DMS53 (cell line): ENCODE measurements at places on chromosomes 12 and 14.

DNA sequence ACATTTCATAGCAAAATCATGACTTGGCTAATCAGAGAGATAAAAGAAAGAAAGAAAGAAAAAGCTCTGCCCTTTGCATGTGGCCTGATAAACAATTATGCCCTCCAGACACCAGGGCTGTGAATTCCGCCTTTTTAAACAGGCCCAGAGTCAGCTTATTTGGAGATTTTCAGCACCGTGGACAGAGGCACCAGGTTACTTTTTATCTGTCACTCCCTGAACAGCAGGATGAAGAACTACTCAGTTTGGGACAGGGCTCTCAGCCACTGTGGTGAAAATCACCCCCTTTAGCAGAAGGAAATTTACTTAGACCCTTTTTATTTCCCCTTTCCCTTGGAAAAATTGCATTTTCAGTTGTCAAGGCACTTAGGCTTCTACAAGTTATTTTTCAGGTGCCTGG lies 359.9 kb downstream of the NRXN3 start:
- peak; percentile 15 for DNase-seq

DNA sequence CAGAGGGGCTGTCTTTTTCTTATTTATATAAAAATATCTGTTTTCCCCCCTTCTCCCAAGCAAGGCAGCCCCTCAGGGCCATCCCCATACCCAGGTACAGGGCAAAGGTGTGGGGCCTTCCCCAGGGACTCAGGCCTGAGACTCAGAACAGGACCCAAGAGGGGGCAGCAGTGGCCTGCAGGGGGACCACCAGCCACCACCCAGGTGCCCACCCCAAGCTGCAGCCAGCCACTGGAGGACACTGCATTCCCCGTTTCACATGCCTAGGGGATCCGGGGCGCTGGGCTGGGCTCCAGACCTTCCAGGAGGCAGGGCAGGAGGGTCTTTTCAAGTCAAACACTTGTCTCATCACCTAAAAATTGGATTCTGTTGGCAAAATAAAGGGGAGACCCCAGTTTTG lies 83.3 kb downstream of the SCARB1 start:
- no peak for DNase-seq

DNA sequence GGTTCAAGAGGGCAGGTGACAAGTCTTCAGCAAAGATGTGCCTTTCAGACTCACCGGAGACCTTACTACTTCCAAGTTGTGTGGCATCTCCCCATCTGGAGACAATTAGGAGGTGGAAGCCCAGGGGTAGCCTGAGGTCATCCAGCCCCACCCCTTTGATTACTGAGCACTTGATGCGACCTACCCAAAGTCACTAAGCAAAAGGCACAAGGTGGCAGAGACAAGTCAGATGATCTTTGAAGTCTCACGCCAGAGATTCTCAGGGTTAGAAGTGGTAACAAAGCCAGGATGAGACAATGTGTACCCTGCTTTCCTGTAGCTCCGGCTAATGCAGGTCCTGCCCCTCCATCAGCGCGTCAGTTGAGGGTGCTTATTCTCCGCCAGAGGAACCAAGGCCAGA lies 1.4 kb upstream of the FOXN3 start:
- DNase-seq = no peak

GRCh38 chr14:104724981-104725771 lies 1.1 kb downstream of the ADSS1 start:
- peak; percentile 50 for DNase-seq

DNA sequence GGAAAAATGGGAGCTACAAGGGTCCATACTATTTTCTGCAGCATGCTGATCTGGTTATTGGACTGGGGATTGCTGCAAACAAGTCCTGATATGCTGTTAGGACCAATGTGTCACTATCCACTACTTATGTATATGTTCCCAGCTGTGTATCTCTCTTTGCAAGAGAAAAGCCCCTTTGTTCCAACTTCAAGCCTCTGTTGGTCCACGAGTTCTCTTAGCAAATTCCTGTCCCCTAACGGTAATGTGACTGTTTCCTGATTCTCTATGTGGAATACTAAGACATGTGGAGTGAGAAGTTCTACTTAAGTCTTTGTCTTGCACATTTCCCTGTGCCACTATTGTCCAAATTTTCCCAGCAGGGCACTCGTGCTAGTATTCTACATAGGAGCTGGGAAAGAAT lies 557.7 kb downstream of the FSCB start:
- DNase-seq = no peak

DNA sequence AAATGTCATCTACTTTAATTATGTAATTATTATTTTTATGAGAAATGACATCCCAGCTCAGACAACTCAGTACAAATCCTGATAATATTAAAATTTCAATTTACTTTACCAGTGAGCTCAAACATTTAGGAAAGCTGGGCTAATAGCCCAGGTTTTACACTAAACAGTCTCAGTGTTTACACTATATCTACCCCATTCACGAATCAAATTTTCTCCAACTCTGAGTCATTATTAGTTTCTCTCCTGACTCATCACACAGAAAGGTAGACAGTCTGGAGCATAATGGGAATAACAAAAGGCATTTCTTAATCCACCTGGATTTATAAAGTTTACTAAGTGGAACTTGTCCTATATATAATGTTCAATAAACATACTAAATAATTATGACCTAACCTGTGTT lies 5.7 kb downstream of the PAWR start:
- peak; percentile 78 for DNase-seq

- DNase-seq = peak; percentile 59
Measured at GRCh38 chr12:19196959-19197630, 67.6 kb downstream of the PLEKHA5 start.

GRCh38 chr12:110742718-110743570 lies at the start of gene PPP1CC:
Gene PPP1CC (minus strand): TSS chr12:110742891. CDS start chr12:110742707, 184 bp downstream.
- DNase-seq = peak; percentile 99

GRCh38 chr12:95721320-95721719 lies 69.2 kb downstream of the NTN4 start:
- peak; percentile 39 for DNase-seq

GRCh38 chr12:103247531-103247930 lies 248.2 kb downstream of the C12orf42 start:
- peak; percentile 55 for DNase-seq

GRCh38 chr14:75995372-75996041 lies 9.9 kb downstream of the IFT43 start:
- no peak for DNase-seq

GRCh38 chr12:79690638-79691510 lies at the start of gene PAWR:
Gene PAWR (minus strand): TSS chr12:79690964. CDS start chr12:79690244, 720 bp downstream.
- peak; percentile 98 for DNase-seq

- no peak for DNase-seq
Measured at GRCh38 chr12:70744178-70744577, 106.9 kb upstream of the PTPRB start.

DNA sequence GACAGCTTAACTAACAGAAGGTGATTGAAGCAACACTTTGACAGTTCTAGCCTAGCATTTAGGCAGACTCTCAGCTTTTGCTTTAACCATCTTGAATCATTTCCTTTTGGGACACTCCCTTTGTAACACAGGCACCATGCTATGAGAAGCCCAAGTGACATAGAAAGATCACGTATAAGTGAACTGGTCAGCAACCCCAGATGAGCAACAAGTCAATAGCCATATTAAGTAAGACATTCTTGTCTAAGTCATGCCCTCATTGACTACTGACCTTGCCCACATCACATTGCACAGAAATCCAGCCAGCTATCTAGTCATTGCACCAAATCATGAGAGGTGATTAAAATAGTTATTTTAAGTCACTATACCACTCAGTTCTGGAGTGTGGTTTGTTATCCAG lies 476.8 kb downstream of the TRHDE start:
- no peak for DNase-seq

DNA sequence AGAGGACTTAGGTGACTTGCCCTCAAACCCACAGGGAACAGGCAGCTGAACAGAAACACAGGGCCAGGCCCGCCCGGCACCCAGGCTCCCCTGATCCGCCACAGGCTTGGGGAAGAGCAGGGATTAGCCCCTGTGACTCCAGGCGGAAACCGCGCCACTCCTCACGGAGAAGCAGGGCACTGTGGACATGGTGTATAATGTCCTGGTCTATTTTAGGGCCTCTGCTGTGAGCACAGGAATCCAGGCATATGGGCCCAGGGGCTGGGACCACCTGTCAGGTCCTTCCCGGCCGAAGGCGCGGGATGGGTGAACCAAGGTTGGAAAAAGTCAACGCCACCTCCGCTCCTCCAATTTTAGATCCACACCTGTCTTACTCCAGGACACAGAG lies 34.6 kb upstream of the MEG3 start:
- DNase-seq = no peak
